ENCODE measurements at places on chromosomes 3 and 15.

GRCh38 chr15:90857883-90858443, 10.4 kb upstream of the FURIN start:
- no peak for DNase-seq

GRCh38 chr3:59660852-59661625, 611.2 kb upstream of the CFAP20DC start:
- peak; percentile 7 for DNase-seq

DNA sequence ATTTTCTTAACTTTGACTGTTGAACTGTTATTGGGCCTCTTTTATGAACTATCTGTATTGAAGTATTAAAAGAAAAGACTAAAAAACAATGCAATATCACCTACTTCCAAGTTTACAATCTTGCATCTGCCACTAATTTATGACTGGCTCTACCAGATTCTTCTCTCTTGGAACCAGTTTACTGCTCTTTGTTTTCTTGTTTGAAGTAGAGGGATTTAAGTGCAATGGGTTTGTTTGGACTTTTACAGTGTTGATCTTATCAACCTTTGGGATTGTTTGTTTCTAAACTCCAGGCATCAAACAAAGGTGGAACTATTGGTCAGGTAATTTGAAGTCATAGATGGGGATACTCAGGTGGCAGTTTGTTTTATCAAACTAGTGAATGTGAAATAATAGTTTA, 43.0 kb upstream of the MEIS2 start:
- no peak for DNase-seq

GRCh38 chr3:171658841-171659240, 151.4 kb downstream of the PLD1 start:
- no peak for DNase-seq

GRCh38 chr3:11381563-11381962, 109.4 kb downstream of the ATG7 start:
- DNase-seq: no peak

DNA sequence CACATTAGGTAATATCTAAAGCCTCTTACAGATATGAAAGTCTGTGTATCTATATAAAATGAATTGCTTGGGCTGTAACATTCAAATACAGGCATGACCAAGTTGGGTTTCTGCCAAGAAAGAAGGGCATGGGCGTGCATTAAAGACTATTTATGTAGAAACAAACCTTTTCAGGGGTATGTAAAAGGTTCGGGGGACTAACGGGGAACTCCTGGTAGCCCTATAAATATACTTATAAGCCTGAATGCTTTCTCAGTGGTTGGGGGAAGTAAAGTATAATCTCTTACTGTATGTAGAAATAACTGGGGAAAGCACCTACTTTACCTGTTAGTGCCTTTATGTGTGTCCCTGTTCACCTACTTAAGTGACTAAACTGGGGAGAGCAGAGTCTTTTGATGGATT, 154.5 kb upstream of the TBL1XR1 start:
- peak; percentile 12 for DNase-seq

DNA sequence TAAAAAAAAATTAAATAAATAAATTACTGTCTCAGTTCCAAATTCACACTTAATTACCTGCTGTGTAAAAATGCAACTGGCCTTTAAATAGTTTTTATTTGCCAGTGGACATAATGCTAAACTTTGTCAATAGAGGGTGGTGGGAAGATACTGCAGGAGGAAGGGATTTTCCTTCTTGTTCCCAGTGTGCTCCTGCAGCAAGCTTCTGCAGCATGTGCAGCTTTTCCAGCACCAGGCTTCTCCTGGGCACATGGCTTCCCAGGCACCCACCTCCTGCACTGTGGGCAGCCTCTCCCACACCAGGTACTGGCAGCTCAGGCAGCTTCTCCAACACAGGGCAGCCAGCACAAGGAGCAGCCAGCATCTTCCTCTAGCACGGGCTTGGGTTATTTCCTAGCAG, 29.6 kb upstream of the BBX start:
- no peak for DNase-seq

DNA sequence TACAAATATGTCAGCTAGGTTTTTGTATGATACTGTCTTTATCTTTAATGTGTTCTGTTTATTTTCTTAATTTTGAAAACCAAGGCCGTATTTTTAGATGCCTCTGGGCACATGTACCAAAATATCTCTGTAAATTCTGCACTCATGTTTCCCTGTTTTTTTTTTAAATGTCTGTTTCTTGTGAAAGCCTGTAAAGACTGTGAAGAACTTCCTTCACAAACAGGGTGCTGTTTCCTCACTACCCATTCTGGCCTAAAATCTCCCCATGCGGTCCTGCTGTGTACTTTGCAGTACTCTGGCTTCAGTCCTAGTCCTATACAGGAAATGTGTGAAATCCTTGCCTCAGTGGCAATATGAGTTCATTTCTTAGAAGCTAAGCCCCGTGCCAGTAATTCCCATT, 133.4 kb upstream of the ZBTB20 start:
- no peak for DNase-seq

DNA sequence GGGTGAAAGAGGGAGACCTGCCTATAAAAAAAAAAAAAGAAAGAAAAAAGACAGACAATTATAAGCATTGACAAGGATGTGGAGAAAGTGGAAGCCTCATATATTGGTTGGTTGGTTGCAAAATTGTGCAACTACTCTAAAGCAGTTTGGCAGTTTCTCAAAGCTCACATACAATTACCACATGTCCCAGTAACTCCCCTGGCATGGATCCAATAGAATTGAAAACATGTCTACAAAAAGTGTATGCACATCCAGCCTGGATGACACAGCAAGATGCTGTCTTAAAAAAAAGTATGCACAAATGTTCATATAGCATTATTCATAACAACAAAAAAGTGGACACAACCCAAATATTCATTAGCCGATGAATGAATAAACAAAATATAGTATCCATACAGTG, 19.5 kb downstream of the SETMAR start:
- no peak for DNase-seq

GRCh38 chr15:97566961-97567360, 393.5 kb upstream of the ARRDC4 start:
- no peak for DNase-seq

DNA sequence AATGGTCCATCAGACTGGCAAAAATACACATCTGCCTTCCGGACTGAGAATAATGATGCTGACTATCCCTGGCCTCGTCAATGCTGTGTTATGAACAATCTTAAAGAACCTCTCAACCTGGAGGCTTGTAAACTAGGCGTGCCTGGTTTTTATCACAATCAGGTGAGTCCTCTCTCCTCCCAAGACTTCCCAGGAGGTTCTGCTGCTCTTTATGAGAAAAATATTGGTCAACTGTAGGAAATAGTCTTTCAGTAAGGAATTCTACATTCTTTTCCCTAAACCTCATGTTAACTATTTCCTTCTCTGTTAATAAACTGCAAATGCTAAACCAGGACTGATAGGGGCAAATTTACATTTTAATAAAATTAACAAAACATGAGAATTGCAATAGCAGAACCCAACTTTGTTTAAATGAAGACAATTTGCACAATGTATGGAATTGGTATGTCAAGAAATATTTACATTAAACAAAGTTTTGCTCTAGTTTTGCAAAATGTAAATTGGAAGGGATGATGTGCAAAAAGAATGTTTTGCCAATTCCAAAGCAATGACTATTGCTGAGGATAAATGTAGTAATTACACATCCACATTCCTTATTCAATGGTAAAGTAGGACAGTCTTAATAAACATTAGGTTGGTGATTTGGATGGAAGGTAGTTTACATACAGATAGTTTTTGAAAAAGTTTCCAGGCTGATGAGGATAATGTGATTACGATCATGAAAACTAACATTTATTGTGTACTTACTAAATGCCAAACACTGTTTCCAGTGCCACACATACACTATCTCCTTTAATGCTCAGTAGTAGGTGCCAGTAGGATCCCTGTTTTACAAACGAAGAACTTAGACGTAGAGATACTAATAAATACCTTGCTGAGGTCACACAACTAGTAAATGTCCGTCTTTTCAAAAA, 21.1 kb downstream of the UPK1B start:
- DNase-seq: no peak

DNA sequence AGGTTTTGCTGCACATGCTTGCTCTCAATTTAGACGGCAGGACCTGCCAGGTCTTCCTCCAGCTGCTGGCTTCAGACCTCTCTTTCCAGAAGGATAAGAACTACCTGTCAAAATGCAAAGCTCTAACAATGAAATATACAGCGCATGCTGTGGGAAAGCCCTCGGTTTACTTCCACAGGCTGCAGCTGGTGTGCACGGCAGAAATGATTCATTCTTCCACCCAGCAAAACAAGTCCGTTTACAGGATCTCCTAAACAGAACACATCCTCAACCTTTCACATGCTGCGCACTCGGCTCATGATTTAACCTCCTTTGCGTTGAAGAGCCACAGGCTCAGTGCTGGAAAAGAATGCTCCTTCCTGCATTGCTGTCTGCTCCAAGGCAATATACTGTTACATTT, 92.4 kb upstream of the WNT5A start:
- no peak for DNase-seq

DNA sequence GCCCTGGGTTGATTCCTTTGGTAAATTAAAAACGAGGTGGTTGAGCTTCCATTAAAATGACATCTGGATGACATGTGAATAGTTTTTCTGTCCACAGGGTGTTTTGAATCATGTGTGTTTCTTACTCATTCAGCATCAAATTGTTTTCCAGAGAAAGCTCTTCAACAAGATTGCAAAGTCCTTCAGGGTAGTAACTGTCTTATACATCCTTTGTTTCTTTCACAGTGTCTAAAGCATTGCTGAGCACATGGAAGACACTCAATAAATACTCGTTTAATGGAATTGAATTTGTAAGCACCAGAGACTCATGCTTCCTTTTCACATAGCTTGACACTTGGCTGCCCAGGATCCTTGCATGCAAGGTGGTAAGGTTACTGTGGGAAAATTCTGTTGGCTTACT, 223.1 kb upstream of the CNTN6 start:
- DNase-seq: no peak

DNA sequence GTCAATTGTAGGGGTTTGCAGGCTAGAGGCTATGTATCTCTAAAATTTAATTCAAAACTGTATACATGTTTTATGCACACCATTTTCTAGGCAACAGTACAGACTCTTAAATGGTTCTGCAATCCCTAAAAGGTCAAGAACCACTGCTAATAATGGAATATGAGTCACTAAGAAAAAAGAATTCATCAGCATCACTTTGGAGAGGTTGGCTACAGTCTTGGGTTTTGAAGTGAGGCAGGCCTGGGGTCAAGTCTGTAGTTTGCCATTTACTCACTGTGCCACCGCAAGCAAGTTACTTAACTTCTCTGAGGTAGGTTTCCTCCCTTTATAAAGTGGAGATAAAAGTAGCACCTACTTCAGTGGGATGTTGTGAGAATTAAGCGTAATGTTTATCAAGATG, 33.7 kb downstream of the THRB start:
- DNase-seq: no peak

DNA sequence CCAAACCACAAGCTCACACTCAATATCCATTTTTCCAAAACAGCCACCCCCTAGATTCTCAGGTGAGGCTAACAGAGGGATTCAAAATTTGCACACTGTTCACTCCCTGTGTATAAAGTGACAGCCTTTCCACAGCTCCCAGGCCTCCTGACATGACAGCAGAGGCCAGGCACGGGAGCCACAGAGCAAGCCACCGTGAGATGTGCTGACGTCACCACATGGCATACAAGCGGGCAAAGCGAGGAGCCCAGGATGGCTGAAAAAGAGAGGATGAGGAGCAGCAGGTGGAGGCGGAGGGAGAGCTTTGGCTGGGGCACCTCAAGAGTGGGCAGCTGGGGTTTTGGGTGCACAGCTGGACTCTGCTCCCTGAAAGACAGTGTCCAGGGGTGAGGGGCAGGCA, 27.1 kb downstream of the EHD4 start:
- DNase-seq: no peak

DNA sequence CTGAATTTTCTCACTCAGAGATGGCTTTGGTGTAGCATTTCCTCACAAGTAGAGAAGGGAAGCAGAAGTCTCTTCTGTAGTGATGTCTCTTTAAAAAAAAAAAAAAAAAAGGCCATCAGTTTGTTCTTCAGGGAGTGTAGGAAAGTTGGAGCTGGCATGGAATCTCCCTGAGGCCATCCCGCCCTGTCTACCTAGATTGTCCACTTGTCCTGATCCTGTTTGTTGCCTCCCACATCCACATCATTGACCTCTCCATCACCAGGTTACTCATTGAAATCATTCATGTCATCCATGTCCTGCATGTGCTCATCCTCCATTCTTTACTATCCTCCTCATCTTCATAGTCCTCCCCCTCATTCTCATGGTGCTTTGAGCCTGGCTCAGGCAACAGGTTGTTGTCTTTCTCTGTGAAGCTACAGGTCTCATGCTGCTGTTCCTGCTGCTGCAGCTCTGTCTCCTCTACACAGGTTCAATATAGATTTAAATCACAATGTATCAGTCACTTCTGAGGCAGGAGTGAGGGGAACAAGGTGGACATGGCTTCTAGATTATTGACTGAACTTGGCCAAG, 556.3 kb upstream of the NAALADL2 start:
- DNase-seq: no peak

DNA sequence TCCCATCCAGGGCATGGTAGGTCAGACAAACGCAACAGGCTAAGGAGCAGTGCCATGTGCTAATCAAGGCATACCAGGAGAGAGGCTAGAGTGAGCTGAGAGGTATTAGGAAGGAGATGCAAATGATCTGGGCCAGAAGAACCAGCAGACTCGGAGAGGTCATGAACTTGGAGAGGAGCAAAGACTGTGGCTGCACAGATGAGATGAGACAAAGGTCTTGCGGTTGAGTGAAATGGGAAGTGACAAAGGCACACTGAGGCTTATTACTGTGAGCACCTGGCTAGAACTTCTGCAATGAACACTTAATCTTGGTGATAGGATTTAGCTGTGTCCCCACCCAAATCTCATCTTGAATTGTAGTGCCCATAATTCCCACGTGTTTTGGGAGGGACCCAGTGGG, 380.2 kb downstream of the ULK4 start:
- DNase-seq: no peak

DNA sequence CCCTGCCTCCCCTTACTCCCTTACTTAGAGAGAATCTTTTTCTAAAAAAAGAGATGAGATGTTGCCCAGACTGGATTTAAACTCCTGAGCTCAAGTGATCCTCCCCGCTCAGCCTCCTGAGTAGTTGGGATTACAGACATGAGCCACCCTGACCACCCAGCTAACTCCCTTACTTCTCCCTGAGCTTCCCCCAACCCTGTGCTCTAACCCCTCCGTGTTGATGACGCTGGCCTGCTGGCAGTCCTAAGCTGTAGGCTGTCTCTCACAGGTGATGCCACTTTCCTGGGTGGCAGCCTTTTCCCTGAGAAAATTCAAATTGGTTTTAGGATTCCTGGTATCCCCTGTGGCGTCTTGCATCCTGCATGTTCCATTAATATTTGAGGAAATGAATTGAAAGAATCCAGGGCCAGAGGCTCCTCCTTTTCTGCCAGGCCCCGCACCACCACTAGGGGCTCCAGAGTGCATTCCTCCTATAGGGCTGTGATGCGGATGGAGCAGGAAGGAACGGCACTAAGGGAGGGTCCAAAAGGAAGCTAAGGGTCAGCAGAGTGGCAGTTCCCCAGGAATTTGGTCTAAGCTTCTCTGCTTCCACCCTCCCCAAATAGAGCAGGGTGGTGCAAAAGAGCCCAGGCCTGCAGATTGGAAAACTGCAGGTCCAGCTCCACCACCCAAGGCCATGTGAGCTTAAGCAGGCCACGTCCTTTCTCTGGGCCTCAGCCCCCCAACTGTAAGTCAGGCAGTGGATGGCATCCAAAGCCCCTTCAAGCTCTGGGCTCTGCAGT, 101.1 kb downstream of the DAPK2 start:
- DNase-seq: peak; percentile 33
